ENCODE measurements at places on chromosomes 16 and 17. TPM values are rescaled to one million over a fixed set of nuclear protein-coding genes. Genes with fewer than 3 reads are reported as not detected.
A peak's percentile ranks its signal among the peaks of the same experiment; 100 is the strongest.

GRCh38 chr17:78607038-78607437 lies 29.8 kb upstream of the DNAH17 start:
- no peaks in the 10 kb centered on the region for H3K4me1 ChIP-seq
- DNase-seq, result no peak
- no peak overlapping the region for H3K27ac ChIP-seq
- no peaks in the 10 kb centered on the region for H3K36me3 ChIP-seq

DNA sequence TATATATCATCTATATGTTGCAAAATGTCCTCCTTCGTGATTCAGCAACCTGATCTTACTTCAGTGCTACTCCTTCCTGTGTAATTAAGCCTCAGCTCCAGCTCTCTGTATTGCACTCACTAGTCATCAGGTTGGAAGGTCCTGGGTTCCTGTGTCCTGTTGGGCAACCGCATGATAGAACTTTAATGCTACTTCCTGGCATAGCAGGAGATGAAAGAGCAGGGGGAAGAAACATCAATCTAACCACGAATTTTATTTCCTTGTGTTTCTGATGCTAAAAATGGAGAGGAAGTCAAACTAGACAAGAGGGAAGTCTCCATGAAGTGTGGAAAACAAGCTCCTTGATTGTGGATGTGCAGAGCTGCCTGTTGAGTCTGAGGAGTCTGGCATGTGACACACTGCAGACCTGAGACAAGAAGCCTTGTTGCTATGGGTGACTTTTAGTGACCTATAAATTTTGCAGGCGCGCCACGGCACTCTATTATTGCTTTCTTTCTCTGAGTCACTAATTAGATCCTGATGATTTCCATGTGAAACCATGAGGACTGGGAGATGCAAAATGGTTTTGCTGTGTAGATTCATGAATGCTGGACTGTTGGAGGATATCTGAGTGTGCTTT lies 25.6 kb downstream of the IGSF6 start:
- peaks cover 12% of the 10 kb centered on the region for H3K36me3 ChIP-seq
- H3K4me1 ChIP-seq, result peaks cover 11% of the 10 kb centered on the region
- H3K4me3 ChIP-seq, result no peak overlapping the region
- peak; percentile 82 for DNase-seq

DNA sequence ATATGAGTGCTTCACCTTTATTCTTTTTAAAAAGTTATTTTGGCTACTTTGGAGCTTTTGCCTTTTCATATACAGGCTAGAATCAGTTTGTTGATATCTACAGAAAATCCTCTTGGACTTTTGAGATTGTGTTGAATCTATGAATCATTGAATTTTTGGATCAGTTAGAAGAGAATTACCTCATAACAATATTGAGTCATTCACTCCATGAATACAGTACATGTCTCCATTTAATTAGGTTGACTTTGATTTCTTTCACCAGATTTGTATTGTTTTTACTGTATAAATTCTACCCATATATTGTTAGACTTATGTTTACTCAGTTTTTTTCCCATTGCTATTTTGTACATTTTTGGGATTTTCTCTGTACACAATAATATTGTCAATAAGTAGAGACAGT lies 54.4 kb downstream of the TAOK1 start:
- no peak overlapping the region for H3K4me3 ChIP-seq
- H3K27ac ChIP-seq, result no peak overlapping the region
- peaks cover 8% of the 10 kb centered on the region for H3K4me1 ChIP-seq
- no peaks in the 10 kb centered on the region for H3K27me3 ChIP-seq
- no peaks in the 10 kb centered on the region for H3K36me3 ChIP-seq
- peak; percentile 46 for DNase-seq

DNA sequence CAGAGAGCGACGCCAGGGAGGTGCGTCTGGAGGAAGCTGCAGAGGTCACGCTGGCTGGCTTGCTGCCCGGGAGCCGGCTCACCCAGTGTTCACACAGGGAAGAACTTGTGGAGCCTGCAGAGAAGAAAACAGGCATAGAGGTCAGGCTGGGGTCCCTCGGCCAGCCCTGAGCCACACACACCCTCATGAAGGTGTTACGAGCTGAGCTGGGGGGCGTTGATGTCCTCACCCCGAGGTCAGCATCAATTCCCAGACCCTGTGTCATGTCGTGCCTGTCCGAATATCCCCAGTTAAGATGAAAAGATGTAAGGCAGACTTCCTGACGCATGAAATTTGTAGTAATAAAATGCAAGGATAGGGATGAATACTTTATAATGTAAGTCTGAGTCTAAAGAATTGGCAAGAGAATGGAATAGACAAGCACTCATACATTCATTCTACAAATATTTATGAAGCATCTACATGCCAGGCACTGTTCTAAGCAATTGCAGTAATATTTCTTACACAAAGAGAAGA lies 77.1 kb downstream of the USP31 start:
- H3K27ac ChIP-seq, result no peak overlapping the region
- no peaks in the 10 kb centered on the region for H3K27me3 ChIP-seq
- no peak overlapping the region for H3K4me3 ChIP-seq
- peaks cover 20% of the 10 kb centered on the region for H3K36me3 ChIP-seq
- DNase-seq, result no peak

DNA sequence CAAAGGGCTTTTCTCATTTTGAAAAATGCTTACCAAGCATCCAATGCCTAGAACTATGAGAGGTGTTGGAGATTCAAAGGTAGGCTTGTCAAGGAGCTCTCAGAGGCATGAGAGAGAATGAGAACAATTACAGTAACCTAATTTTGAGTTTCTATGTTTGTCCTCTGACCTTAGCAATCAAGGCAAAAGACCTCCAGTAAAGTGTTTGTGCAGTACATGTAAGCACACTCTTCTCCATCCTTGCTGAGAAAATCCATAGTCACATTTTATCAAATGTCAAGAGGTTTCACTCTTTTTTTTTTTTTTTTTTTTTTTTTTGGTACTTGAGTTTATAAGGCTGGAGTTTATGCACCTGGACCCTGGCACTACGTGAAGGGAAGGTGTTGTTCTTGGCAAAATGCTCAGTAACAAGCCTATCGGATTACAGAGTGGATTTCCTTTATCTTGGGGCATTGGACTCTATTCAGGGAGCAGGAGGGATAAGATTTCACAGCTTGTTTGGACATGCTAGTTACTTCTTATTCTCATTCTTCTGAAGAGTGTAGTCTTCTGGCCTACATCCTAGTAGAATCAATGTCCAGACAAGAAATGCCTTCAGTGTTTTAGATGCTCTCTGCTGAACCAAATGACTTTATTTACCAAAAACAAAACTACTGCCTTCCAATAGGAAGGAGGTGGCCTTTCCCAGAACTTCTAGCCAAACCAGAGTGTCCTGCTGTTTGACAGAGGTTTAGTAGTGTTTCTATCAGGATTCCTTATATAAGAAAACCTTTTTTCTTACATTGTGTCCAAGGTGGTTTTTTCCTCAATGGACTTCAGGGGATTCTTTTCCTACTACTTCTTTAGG lies 21.9 kb downstream of the KCNJ2 start:
- DNase-seq, result no peak
- H3K36me3 ChIP-seq, result no peaks in the 10 kb centered on the region
- no peak overlapping the region for H3K4me3 ChIP-seq
- no peak overlapping the region for H3K27ac ChIP-seq

WFIKKN1 gene
- total RNA-seq, result 85.8 TPM

DNA sequence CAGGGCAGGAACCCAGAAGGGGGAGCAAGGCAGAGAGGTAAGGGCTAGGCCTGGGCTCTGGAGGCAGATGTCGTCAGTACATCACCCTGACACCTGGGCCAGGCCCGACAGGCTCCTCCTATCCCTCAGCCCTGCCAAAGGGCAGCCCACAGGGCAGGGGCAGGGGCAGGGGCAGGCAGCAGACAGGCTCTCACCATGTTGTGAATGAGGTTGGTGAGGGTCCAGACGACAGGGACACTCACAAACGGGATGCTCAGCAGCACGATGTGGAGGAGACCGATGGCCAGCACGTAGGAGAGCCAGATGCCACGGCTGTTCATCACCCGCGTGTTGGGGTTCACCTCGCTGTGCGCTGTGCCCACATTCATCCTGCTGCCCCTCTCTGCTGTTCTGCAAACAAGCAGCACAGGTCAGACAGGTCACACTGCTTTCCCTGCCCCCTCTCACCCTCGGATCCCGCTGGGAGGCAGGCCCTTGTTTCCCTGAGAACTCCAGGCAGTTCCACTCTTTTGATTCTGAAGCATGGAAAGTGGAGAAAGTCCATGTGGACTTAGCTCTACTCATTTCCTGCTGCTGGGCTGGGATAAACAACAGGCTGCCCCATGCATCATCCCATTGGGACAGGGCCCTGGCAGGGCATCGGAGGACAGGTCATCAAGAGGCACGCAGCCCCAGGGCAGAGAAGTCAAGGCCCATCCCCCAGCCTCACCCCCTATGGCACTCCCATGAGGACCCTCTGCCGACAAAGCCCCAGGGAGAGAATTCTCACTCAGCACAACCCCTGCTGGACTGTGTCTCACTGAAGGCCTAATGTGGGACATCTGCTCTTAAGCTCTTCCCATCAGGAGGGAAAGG lies 3.3 kb downstream of the ORMDL3 start:
- H3K4me3 ChIP-seq, result no peak overlapping the region
- peaks cover 27% of the 10 kb centered on the region for H3K4me1 ChIP-seq
- H3K27me3 ChIP-seq, result no peaks in the 10 kb centered on the region
- peaks cover 7% of the 10 kb centered on the region for H3K36me3 ChIP-seq
- DNase-seq, result no peak

- peaks cover 5% of the 10 kb centered on the region for H3K27me3 ChIP-seq
- no peaks in the 10 kb centered on the region for H3K36me3 ChIP-seq
- H3K4me1 ChIP-seq, result no peaks in the 10 kb centered on the region
- H3K4me3 ChIP-seq, result no peak overlapping the region
- no peak for DNase-seq
- no peak overlapping the region for H3K27ac ChIP-seq
Observed at GRCh38 chr17:41308251-41308917, 725 bp downstream of the KRTAP16-1 start.

Data from cardiac muscle cell (in vitro differentiated cells and primary cell).